ENCODE measurements at places on chromosomes 3 and 15. TPM values are rescaled to one million over a fixed set of nuclear protein-coding genes. Genes with fewer than 3 reads are reported as not detected.

TMEM207 gene
- not detected for total RNA-seq

BLOC1S6 gene
- 35.2 TPM for total RNA-seq

CATSPER2 gene
- 9.1 TPM for total RNA-seq

RNF123 gene
- total RNA-seq = 36.3 TPM

ANKDD1A gene
- 9.5 TPM for total RNA-seq

OCA2 gene
- not detected for total RNA-seq

RTP3 gene
- total RNA-seq = not detected

IL5RA gene
- total RNA-seq = not detected

CYP8B1 gene
- total RNA-seq = not detected

NLGN1 gene
- total RNA-seq = not detected

ACTRT3 gene
- 0.65 TPM for total RNA-seq

CASR gene
- total RNA-seq = not detected

SETD2 gene
- 48.1 TPM for total RNA-seq

KNG1 gene
- total RNA-seq = not detected

CDC25A gene
- total RNA-seq = 31.3 TPM

CPLX3 gene
- not detected for total RNA-seq

SAXO2 gene
- 1.6 TPM for total RNA-seq

C3orf80 gene
- total RNA-seq = not detected

SH2D7 gene
- 0.29 TPM for total RNA-seq

LTK gene
- 0.21 TPM for total RNA-seq

ATP13A4 gene
- 1.8 TPM for total RNA-seq

STRIT1 gene
- not detected for total RNA-seq

BAHD1 gene
- total RNA-seq = 26.3 TPM

HERC2 gene
- 42.6 TPM for total RNA-seq
